H1 (cell line): ENCODE measurements at places on chromosomes 3 and 15.

- no peak for DNase-seq
Measured at GRCh38 chr3:11499144-11499543, 144.6 kb downstream of the VGLL4 start.

DNA sequence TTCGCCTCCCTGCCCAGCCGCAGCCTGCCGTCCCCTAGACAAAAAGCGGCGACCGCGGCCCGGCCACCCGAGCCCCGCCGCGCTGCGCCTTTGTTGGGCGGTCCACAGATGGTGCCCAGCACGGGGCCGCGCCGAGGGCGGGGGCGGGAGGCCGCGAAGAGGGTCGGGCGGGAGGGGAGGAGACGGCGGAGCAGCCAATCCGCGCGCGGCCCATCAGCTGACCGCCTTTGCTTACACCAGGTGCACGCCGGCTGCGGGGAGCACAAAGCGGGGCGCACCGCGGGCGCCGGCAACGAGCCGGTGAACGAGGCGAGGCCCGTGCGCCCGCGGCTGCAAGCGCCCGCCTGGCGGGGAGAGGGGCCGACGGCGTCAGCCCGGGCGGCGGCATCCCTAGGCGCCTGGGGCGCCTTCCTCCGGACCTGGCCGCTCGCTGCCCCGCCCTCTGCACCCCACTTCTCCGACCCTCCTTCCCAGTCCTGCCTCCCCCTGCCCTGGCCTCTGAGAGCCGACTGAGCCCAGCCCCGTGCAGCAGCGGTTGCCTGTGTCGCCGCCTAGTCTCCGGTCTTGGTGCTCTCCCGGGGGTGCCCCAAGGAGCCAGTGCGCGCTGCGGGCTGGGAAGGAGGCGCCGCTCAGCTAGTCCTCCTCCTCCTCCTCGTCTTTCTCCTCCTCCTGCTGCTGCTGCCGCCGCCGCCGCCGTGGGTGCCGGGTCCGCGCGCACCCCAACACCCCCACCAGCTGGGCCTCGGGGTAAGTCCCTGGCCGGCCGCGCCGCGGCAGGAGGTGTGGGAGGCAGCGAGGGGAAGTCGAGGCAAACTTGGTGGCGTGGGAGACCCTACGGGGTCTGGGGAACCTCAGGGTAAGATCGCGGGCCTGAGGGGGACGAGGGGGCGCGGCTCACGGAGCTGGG lies at the start of gene LRRN1:
Gene LRRN1, plus strand, starts transcription at position 259 of the 907 bp plus-strand sequence. CDS start 45,211 bp downstream, outside the sequence.
- peak; percentile 88 for DNase-seq

DNA sequence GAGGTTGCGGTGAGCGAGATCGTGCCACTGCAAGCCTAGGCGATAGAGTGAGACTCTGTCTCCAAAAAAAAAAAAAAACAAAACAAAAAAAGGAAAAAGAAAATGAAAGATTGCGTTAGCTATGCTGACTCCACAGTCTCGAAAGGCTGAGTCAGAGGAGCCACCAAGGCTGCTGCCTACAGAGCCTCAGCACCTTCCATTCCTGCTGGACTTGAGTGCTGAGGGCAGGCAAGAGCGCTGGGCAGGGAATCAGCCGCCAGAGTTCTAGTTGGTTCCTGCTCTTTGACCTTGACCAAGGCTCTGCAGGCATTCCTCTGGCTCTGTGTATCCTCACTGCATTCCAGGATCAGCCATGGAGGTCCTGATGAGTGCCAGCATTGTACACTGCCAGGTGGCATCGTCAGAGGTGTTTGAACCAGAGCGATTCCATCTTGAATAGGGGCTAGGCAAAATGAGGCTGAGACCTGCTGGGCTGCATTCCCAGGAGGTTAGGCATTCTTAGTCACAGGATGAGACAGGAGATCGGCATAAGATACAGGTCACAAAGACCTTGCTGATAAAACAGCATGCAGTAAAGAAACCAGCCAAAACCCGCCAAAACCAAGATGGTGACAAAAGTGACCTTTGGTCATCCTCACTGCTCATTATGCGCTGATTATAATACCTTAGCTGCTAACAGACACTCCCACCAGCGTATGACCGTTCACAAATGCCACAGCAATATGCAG lies 5.9 kb downstream of the MESP2 start:
- DNase-seq: no peak

GRCh38 chr15:100517846-100518245 lies 10.9 kb downstream of the CERS3 start:
- no peak for DNase-seq
